8988T (cell line): ENCODE measurements at places on chromosomes 1 and 21.
A peak's percentile ranks its signal among the peaks of the same experiment; 100 is the strongest.

- no peak for DNase-seq
Measured at GRCh38 chr1:162756523-162756922, 34.0 kb upstream of the HSD17B7 start.

GRCh38 chr1:174242856-174243255, 83.5 kb downstream of the RABGAP1L start:
- no peak for DNase-seq

GRCh38 chr1:225454733-225455132, 26.9 kb upstream of the LBR start:
- DNase-seq = no peak

DNA sequence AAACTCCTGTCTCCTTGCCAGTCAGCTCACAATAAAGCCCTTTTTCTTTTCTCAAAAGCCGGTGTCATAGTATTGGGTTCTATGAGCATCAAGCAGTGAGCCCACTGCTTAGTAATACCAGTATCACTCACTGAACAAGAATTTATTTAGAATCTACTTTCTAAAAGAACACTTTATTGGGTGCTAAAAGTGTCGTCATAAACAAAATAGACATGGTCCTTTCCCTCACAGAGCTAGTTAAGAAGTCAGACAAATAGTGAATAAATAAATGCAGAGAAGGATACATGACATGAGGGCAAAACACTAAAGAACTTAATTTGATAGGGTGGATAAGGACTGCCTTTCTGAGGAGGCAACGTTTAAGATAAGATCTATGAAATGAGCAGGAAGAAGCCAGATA, 32.2 kb downstream of the EVI5 start:
- DNase-seq = no peak

- DNase-seq = no peak
Measured at GRCh38 chr1:227766015-227766634, 30.9 kb downstream of the SNAP47 start.

GRCh38 chr1:32714277-32714676, 11.7 kb upstream of the SYNC start:
- DNase-seq = no peak

- DNase-seq = no peak
Measured at GRCh38 chr21:17429936-17430335, 82.9 kb upstream of the CXADR start.

- no peak for DNase-seq
Measured at GRCh38 chr21:37398697-37399096, 32.1 kb downstream of the DYRK1A start.

- DNase-seq = no peak
Measured at GRCh38 chr21:20451046-20451445, 547.2 kb upstream of the NCAM2 start.

DNA sequence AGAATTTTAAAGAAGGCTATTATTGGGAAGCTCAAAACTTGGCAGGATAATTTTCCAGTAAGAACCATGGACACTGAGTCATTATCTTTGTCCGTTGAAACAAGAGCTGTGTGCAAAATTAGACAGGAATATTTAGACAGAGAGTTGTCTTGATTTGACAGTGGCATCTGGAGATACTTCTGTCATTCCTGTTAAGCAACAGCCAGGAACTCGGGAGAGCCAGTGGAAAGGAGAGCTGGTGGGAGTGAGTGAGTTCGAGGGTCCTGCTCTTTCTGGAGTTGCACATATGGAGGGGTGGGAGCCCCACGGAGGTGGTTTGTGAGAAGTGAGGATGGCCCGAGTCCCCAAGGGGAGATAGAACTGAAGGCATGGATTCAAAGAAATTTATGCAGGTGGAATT, 3.1 kb downstream of the COQ8A start:
- DNase-seq = no peak

- DNase-seq = no peak
Measured at GRCh38 chr1:104531990-104532389, 782.3 kb downstream of the AMY1C start.

DNA sequence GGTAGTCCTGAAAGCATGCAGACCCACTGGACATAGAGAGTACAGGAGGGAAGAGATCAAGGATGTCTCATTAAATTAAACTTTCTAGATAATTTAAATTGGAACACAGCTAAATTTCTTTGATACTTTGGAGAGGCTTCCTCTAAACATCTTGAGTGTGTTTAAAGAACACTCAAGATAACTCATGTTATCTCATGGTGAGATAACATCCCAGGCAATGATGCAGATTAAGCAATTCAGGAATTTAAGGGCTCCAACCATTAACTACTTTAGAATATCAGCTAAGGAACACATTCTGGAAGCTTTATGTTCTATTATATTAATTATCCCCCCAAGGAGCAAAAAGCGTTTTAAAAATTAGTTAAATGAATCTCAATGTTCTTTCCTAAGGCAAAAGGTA, 289.2 kb upstream of the RUNX1 start:
- DNase-seq = no peak

- DNase-seq = no peak
Measured at GRCh38 chr1:220251272-220251671, 21.0 kb downstream of the RAB3GAP2 start.

DNA sequence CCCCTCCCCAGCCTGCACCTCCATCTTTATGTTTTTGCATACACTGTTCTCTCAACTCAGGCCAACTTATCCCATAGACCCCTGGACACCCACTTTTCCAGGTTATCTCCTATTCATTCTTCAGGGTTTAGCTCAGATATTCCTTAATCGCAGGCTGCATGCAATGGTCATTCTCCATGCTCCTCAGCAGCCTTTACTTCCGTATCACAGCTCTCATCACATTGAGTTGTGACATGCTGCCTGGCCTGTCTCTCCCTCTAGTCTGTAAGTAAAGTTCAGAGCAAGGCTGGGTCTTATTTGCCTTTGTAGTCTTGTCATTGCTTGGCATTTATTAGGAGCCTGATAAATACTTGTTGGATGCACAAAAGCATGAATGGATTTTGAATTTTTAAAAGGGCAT, 6.9 kb downstream of the DNAJC6 start:
- no peak for DNase-seq

- DNase-seq = no peak
Measured at GRCh38 chr1:107649023-107649422, 316.0 kb downstream of the VAV3 start.

DNA sequence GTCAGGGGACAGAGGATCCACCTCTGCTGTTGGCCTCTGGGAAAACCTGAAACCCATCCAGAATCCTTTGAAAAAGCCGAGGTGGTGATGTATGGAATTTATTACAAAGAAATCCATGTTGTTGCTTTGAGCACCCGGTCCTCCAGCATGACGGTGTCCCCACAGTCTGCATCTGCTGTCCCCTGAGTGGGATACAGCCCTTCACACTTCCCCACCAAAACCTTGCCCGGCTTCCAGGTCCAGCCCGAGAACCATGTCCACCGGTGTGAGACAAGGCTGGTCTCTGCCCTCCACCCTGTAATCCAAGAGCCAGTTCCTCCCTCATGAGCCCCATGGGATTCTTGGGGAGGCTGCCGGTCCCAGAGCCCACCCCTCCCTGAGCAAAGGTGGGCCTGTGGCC, 70.5 kb downstream of the STUM start:
- no peak for DNase-seq

- peak; percentile 72 for DNase-seq
Measured at GRCh38 chr1:110087812-110088738, 17.6 kb upstream of the ALX3 start.

- DNase-seq = no peak
Measured at GRCh38 chr1:7185721-7186120, 400.5 kb downstream of the CAMTA1 start.

DNA sequence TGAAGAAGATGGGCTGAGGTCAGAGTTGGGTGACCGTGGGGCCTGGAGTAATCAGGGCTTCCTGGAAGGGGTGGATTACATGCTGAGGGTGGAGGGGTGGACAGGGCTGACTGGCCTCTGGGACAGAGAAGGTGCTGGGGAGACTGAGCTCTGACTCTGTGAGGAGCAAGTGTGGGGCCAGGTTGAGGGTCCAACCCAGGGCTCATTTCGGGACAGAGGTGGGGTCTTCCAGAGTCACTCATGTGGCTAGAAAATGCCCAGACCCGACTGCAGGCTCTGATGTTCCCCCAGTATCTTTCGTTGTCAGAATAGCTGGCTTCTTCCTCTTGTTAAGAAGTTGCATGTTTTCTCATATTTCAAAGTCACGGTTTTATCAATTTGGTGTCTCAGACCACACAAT, 311.8 kb downstream of the PTPRU start:
- no peak for DNase-seq

DNA sequence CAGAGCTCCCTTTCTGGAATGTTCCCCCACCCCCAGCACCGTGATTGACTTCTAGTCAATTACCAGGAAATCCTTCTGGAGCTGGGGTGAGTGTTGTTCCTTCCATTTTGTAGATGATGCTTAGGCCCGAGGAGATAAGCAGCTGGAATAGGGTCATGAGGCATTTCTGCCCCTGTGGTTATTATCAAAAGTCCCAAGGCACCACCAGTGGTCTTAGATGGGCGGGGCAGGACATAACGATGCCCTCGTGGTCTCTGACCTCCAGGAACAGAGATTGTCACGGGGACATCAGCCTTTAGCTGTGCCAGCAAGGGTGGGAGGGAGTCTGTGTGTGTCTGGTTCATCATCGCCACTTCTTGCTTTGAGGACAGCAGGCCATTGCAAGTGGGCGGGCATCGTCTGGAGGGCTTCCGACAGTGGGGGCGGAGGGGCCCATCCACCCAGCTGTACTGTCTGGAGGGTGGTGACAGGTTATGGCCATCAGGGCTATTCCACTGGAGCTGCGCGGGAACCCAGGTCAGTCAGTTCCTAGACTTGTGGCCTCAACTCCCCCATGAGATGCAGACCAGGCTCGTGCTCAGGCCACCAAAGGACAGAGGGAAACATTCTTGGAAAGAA, 22.6 kb downstream of the TNFRSF8 start:
- no peak for DNase-seq

- DNase-seq = no peak
Measured at GRCh38 chr1:226688808-226689207, 50.3 kb downstream of the ITPKB start.

GRCh38 chr1:107914119-107914765, 50.7 kb downstream of the VAV3 start:
- DNase-seq = no peak

DNA sequence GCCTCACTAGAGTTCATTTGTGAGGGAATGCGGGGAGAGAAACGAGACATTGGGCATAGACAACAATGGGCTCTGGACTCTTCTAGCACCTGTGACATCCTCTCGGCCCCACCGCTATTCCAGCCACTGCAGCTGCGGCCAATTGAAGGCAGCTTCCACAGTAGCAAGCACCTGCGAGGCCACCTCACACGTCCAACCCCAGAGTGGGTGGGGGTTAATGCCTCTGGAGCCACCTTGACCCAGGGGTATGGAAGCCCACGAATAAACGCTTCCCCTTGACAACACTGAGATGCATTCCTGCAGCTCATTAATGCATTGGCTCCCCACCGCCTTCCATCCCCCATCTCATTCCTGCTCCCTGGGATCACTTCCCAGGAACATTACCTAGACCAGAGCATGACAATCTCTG, 104.4 kb downstream of the GLIS1 start:
- DNase-seq = no peak

- DNase-seq = no peak
Measured at GRCh38 chr21:27548486-27548885, 581.6 kb upstream of the ADAMTS5 start.

GRCh38 chr1:155941845-155942531, 550 bp downstream of the RXFP4 start:
- no peak for DNase-seq

GRCh38 chr1:88647249-88647645, 36.8 kb upstream of the PKN2 start:
- no peak for DNase-seq
